H9 (cell line): ENCODE measurements at places on chromosomes 12 and 14.

DNA sequence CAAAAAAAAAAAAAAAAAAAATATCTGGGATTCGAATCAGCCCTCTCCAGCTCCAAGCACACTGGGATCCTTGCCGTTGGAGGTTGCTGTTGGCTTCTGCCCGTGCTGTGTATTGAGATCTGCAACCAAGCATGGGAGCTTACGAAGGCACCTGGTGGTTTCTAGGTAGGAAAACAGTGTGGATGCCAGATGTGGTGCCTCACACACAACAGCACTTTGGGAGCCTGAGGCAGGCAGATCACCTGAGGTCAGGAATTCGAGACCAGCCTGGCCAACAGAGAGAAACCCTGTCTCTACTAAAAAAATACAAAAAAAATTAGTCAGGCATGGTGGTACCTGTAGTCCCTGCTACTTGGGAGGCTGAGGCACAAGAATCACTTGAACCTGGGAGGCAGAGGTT is 47.4 kb downstream of the ATF7 start:
- no peak overlapping the region for H3K27ac ChIP-seq
- H3K36me3 ChIP-seq = peaks cover 5% of the 10 kb centered on the region
- H3K4me3 ChIP-seq = no peak overlapping the region
- peak; percentile 41 for DNase-seq
- H3K27me3 ChIP-seq = no peaks in the 10 kb centered on the region

GRCh38 chr12:54723379-54724256 is 75.5 kb upstream of the DCD start:
- H3K27ac ChIP-seq = no peak overlapping the region
- peaks cover 9% of the 10 kb centered on the region; the same call in 1 of the 2 replicates for H3K36me3 ChIP-seq
- H3K4me3 ChIP-seq = no peak overlapping the region
- H3K27me3 ChIP-seq = no peaks in the 10 kb centered on the region

- no peaks in the 10 kb centered on the region for H3K36me3 ChIP-seq
- DNase-seq = peak; percentile 87
- H3K4me3 ChIP-seq = peak overlapping the region; percentile 52
- H3K4me1 ChIP-seq = no peaks in the 10 kb centered on the region
- no peaks in the 10 kb centered on the region for H3K27me3 ChIP-seq
- H3K27ac ChIP-seq = no peak overlapping the region
Observed at GRCh38 chr14:22556990-22557623, 31.9 kb downstream of the DAD1 start.

- H3K27me3 ChIP-seq = no peaks in the 10 kb centered on the region
- no peak overlapping the region for H3K27ac ChIP-seq
- no peak for DNase-seq
- H3K4me1 ChIP-seq = no peaks in the 10 kb centered on the region
- no peaks in the 10 kb centered on the region for H3K36me3 ChIP-seq
Observed at GRCh38 chr12:42255221-42255865, 17.3 kb upstream of the YAF2 start.

DNA sequence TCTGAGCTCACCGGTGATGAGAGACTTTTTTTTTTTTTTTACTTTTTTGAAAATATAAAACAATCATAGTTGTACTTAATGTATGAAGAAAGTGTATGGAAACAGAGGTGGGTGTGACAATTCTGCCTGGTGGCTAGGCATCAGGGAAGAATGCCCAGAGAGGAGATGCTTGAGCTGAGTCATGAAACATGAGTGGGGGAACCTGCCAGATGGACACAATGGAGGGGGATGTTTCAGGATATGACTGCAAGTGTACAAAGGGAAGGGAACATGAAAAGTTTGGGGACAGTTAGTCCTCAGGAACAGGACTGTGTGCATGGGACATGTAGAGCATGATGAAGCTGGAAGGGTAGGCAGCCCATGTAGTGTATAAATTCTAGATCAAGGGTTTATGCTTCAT is 274.2 kb upstream of the E2F7 start:
- H3K36me3 ChIP-seq = no peaks in the 10 kb centered on the region
- H3K27ac ChIP-seq = no peak overlapping the region
- H3K27me3 ChIP-seq = no peaks in the 10 kb centered on the region

DNA sequence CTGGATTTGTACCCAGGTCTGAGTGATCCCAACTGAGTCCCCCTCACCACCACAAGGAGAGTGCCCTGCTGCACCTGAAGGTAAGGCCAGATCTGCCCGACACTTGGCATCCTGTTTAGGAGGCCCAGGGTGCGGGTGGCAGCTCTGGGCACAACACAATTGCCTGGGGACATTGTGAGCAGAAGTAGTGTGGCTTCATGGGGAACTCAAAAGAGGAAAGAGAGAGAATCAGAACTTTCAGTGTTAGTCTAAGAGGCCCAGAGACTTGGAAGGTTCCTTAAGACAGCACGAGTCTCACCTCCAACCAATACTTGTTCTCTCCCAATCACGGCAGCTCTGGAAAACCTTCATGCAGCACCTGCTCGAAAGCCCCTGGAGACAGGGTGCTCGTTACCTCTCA is 6.6 kb upstream of the SLC8B1 start:
- no peak overlapping the region for H3K4me3 ChIP-seq
- no peak for DNase-seq
- no peak overlapping the region for H3K27ac ChIP-seq
- no peaks in the 10 kb centered on the region for H3K4me1 ChIP-seq
- H3K27me3 ChIP-seq = no peaks in the 10 kb centered on the region

- no peak overlapping the region for H3K4me3 ChIP-seq
- no peak overlapping the region for H3K27ac ChIP-seq
- H3K27me3 ChIP-seq = no peaks in the 10 kb centered on the region
- no peaks in the 10 kb centered on the region for H3K4me1 ChIP-seq
- H3K36me3 ChIP-seq = peaks cover 7% of the 10 kb centered on the region; the same call in 1 of the 3 replicates
- no peak for DNase-seq
Observed at GRCh38 chr14:86756521-86757190, 1226.7 kb downstream of the FLRT2 start.

DNA sequence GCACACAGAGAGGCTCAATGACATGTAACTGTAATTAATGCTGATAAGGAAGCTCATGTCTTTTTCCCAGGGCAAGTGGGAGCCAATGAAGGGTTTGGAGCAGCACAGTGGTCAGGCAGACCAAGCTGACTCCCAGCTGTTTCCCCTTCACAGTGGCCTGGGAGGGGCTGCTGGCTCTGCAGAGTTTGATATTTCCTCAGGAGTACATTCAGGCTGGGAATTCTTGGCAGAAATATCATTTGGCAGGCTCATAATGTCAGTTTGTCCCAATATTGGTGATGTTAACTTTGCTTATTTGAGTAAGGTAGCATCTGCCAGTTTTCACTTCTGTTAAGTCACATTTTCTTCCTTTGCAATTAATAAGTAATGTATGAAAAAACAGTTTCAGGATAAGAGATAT is 247.0 kb downstream of the EMP1 start:
- no peak overlapping the region for H3K27ac ChIP-seq
- no peaks in the 10 kb centered on the region for H3K36me3 ChIP-seq
- H3K27me3 ChIP-seq = no peaks in the 10 kb centered on the region
- no peak overlapping the region for H3K4me3 ChIP-seq

- H3K27me3 ChIP-seq = no peaks in the 10 kb centered on the region
- no peaks in the 10 kb centered on the region for H3K36me3 ChIP-seq
- H3K4me3 ChIP-seq = no peak overlapping the region
Observed at GRCh38 chr12:90543841-90544240, 411.1 kb downstream of the CCER1 start.

DNA sequence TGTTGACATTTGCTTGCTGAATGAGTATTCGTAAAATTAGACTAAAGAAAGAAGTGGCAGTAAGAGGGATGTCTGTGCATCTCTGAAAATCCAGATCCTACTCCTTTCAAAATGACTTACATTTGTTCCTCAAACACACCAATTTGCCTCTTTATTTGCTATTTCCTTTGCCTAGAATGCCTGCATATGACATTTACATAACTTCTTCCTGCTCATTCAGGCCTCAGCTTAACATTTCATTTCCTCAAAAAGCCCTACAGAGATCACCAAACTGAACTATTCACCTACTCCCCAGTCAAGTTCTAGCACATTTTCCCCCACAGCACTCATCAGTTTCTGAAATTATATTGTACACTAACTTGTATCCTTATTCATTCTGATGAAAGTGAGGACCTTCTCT is 907.2 kb downstream of the LRFN5 start:
- peaks cover 2% of the 10 kb centered on the region; the same call in 1 of the 2 replicates for H3K4me1 ChIP-seq
- no peak for DNase-seq
- peak overlapping the region; percentile 87 for H3K27ac ChIP-seq
- no peaks in the 10 kb centered on the region for H3K27me3 ChIP-seq
- peaks cover 8% of the 10 kb centered on the region for H3K36me3 ChIP-seq

- no peaks in the 10 kb centered on the region for H3K4me1 ChIP-seq
- no peaks in the 10 kb centered on the region for H3K27me3 ChIP-seq
- DNase-seq = no peak
- no peak overlapping the region for H3K4me3 ChIP-seq
Observed at GRCh38 chr12:29582146-29582545, 84.7 kb upstream of the OVCH1 start.

DNA sequence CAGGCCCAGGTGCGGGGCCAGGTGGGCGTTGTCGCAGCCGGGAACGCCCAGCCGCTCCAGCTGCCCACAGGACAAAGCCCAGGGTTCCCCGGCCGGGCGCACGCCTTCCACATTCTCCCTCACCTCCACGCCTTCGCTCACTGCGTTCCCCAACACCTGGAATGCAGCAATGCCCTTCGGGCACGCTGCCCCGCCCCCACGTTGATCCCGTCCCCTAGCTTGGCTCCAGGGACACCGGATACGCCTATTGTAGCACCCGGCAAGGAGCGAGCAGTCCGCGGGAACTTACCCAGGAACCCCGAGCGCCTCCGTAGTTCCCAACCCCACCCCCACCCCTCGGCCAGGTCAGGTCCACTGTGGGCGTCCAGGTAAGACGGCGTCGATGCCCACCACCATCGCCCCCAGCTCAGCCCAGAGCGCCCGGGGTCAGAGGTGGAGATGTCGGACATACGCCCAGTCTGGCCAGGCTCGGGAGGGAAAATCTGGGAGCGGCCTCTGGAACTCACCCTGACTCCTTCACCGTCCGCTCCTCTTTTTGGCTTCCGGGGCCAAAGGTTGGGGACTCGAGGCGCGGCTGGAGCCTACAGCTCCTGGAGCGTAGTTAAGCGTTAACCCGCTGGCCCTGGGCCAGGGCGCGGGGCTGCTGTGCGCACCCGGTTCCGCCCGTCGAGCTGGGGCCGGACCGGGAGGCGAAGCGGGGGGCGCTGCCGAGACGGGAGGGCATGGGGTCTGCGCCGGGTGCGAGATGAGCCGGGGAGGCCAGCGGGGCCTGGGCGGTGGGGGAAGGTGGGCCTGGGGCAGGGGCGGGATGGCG is 594 bp upstream of the CEP170B start:
- no peak overlapping the region for H3K27ac ChIP-seq
- peak; percentile 93 for DNase-seq
- no peaks in the 10 kb centered on the region; the same call in 1 of the 2 replicates for H3K36me3 ChIP-seq
- H3K4me1 ChIP-seq = peaks cover 4% of the 10 kb centered on the region; the same call in 1 of the 2 replicates
- H3K4me3 ChIP-seq = peak overlapping the region; percentile 96

- DNase-seq = no peak
- H3K4me1 ChIP-seq = no peaks in the 10 kb centered on the region
- no peaks in the 10 kb centered on the region for H3K27me3 ChIP-seq
- H3K27ac ChIP-seq = no peak overlapping the region
Observed at GRCh38 chr14:42856106-42856505, 1249.4 kb downstream of the LRFN5 start.

DNA sequence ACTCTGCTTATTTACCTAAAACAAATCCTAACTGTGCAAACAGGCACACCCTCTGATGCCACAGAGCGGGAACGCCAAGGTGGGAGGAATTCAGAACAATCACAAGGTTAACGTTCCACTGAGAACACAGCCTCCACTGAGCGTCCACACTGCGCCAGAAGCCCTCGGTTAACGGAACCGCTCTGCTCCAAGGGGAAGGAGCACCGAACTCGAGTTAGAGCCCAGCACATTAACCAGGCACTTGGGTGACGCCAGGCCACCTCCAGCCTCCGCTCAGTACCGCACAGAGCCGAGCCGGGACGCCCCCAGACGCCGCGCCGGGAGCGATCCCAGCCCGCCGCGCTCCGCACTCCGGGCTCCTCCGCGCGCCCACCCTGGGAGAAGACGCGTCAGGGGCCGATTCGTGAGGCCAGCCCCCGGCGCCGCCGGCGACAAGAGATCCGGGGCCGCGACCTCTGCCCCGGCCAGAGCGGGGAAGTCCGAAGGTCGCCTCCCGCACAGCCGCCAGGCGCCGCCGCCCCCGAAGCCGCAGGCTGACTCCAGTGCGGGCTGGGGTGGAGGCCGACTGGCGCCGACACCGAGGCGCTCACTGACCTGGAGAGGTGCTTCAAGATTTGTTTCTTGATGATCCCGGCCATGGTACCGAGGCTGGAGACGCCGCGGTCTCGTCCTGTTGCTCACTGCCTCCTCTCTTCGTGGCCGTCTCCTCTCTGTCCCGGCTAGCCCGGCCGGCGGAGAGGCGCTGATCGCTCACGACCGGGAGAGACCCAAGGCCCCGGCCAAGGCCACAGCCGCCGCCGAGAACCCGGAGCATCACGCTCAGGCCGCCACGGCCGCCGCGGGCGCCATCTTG is 450 bp downstream of the BLTP3B start:
- H3K4me3 ChIP-seq = peak overlapping the region; percentile 91
- H3K36me3 ChIP-seq = peaks cover 10% of the 10 kb centered on the region; the same call in 1 of the 2 replicates
- peak; percentile 55 for DNase-seq
- no peaks in the 10 kb centered on the region for H3K4me1 ChIP-seq
- H3K27ac ChIP-seq = no peak overlapping the region
- no peaks in the 10 kb centered on the region for H3K27me3 ChIP-seq

DNA sequence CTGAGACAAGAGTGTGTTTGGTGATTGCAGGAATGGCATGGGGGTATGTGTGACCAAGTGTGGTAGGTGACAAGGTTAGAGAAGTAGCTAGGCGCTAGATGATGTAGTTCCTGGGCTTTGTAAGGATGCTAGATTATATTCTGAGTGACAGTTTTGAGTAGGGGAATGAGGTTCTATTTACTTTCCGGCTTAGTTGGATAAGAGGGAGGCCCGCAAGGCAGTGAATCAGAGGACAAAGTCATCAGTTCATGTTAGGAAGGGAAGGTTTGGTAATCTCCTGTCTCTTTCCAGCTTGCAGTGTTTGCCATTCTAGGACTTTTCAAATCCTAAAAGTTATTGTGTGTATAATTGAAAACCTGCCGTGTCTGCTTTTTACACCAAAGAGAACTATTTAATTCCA is 45.0 kb downstream of the CFAP54 start:
- no peak overlapping the region for H3K27ac ChIP-seq
- H3K27me3 ChIP-seq = no peaks in the 10 kb centered on the region
- no peak for DNase-seq
- H3K36me3 ChIP-seq = no peaks in the 10 kb centered on the region
- no peaks in the 10 kb centered on the region for H3K4me1 ChIP-seq

DNA sequence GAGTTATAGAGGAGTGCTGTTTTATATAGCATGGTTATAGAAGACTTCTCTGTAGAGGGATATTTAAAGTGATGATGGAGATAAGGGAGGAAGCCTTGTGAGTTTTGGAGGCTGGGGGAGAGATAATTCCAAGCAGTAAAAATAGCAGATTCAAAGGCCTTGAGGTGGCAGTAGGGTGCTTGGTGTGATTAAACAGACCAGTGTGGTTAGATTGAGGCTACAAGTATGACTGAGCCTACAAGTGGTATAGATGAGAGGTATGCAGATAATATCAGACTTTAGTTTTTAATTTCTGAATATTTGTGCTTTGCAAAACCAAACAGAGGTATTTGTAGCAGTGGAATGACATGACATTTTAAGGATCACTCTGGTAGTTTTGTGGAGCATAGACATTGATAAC is 20.3 kb downstream of the FANCM start:
- no peak for DNase-seq
- H3K27ac ChIP-seq = no peak overlapping the region
- H3K4me1 ChIP-seq = no peaks in the 10 kb centered on the region
- H3K36me3 ChIP-seq = no peaks in the 10 kb centered on the region
- no peaks in the 10 kb centered on the region for H3K27me3 ChIP-seq
- no peak overlapping the region for H3K4me3 ChIP-seq
